ENCODE measurements at places on chromosomes 7 and 10.

- no peak for DNase-seq
Observed at GRCh38 chr10:133364645-133365431, 7.0 kb upstream of the FUOM start.

DNA sequence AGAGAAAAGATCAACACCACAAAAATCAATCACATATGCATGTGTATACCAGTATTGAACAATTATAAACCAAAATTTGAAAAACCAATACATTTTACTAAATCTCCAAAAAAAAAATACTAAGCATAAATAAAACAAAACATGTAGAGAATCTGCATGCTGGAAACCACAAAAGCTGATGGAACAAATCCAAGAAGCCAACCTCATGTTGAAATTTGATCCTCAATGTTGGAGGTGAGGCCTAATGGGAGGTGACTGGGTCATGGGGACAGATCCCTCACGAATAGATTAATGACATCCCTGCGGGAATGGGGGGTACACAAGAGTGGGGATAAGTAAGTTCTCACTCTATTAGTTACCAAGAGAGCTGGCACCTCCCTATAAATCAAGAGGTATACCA, 82.5 kb downstream of the OAT start:
- DNase-seq, result no peak

DNA sequence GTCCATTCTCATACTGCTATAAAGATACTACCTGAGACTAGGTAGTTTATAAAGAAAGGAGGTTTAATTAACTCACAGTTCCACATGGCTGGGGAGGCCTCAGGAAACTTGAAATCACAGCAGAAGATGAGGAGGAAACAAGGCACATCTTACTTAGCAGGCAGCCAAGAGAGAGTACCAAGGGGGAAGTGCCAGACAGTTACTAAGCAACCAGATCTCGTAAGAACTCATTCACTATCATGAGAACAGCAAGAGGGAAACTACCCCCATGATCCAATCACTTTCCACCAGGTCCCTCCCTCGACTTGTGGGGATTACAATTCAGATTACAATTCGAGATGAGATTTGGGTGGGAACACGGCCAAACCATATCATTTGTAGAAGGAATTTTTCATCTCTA, 36.3 kb downstream of the NHLRC2 start:
- no peak for DNase-seq

GRCh38 chr7:110804501-110804900, 286.4 kb upstream of the LRRN3 start:
- DNase-seq, result no peak

- DNase-seq, result no peak
Observed at GRCh38 chr7:94344826-94345225, 49.9 kb upstream of the COL1A2 start.

- no peak for DNase-seq
Observed at GRCh38 chr7:98594348-98594747, 22.7 kb upstream of the NPTX2 start.
